ENCODE measurements at places on chromosomes 6 and 20. TPM values are rescaled to one million over a fixed set of nuclear protein-coding genes. Genes with fewer than 3 reads are reported as not detected.

- no peak overlapping the region for H3K27ac ChIP-seq
- no peak overlapping the region for H3K4me3 ChIP-seq
- H3K36me3 ChIP-seq, result peaks cover 9% of the 10 kb centered on the region
- peaks cover 26% of the 10 kb centered on the region for H3K27me3 ChIP-seq
Observed at GRCh38 chr20:60200305-60200918, 242.2 kb downstream of the CDH26 start.

DNA sequence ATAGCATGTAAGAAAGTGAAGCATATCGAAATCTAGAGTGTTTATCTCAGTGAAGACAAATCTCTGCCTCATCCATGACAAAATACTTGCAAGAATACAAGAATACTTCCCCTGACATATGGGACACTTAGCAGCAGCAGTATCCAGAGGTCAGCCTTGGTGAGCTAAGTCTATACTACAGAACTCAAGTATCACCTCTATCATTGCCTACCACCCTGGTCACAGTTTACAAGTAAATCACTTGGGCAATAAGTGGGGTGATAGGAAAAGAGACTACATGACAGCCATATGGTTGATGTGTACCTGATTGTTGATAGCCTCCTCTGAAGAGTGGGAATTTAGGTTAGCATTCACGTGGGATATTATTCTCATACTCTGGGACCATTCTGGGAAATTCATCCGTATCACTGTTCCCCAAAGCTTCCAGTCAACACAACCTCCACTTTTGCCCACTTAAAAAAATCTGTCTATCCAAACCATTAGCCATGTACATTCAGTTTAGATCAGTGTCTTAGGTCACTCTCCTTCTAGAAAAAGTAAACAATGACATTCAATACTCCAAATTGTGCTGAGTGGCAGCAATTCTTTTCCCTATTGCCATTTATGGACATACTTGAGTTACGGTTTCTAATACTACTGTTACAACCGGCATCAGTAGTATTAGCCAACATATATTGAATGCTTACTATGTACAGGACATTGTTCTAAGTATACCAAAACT lies 118.2 kb upstream of the PRSS16 start:
- peaks cover 21% of the 10 kb centered on the region for H3K4me1 ChIP-seq
- no peaks in the 10 kb centered on the region for H3K27me3 ChIP-seq
- no peak overlapping the region for H3K4me3 ChIP-seq
- H3K27ac ChIP-seq, result peak overlapping the region; percentile 2
- peaks cover 2% of the 10 kb centered on the region for H3K36me3 ChIP-seq
- DNase-seq, result no peak

DNA sequence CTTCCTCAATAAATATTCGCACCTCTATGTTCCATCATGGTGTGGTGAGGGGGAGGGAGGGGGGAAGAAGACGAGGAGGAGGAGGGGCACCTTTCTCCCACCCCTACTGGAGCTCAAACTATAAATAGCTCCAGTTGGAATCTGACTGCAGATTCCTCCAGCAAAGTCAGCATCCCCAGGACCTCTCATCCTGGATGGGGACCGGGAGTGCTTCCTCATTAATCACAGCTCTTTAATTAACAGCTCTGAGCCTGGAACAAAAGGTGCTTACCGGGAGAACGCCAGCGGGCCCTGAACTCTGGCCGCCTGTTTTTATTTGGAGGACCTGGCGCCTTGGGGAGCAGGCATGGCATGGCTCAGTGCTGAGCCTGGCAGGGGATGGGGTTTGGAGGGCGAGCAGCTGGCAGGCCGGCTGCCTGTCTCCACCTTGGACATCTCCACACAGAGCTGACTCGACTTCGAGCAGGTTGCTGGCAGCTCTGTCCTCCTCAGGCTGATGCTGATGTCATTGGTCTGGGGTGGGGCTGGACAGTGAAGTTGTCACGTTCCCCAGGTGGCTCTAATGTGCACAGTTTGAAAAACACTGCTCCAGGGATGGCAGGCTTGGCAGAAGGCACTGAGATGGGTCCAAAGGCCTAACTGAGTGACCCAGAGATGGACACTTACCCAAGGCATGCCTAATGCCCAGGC lies 180.4 kb downstream of the DHX35 start:
- no peak overlapping the region for H3K4me3 ChIP-seq
- H3K36me3 ChIP-seq, result no peaks in the 10 kb centered on the region
- peaks cover 11% of the 10 kb centered on the region for H3K27me3 ChIP-seq
- no peak for DNase-seq

The SASH1 gene
- total RNA-seq, result 54.2 TPM

The FOXF2 gene
- not detected for total RNA-seq

The TMEM170B gene
- 5.1 TPM for total RNA-seq

The PLCB4 gene
- 13.3 TPM for total RNA-seq

The ABCF1 gene
- total RNA-seq, result 51.9 TPM

DNA sequence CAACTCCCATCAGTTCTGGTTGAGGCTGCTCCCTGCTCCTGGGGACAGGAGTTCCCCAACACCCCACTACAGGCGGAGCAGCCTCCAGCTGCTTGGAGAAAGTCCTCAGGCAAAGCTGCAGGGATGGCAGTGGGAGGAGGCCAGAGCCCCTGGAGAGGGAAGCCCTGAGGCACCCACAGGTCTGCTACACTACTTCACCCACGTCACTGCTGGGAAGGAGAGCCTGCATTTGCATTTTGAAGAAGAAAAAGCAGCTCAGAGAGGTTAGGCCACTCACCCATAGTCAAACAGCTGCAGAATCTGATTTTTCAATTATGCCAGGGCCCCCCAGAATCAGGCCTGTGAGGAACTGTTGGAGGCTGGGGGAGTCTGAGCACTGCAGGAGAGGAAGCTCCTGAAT lies 17.2 kb downstream of the BFSP1 start:
- DNase-seq, result no peak
- H3K4me1 ChIP-seq, result no peaks in the 10 kb centered on the region
- no peaks in the 10 kb centered on the region for H3K27me3 ChIP-seq

The TP53TG5 gene
- total RNA-seq, result not detected

The GPLD1 gene
- 4.4 TPM for total RNA-seq

DNA sequence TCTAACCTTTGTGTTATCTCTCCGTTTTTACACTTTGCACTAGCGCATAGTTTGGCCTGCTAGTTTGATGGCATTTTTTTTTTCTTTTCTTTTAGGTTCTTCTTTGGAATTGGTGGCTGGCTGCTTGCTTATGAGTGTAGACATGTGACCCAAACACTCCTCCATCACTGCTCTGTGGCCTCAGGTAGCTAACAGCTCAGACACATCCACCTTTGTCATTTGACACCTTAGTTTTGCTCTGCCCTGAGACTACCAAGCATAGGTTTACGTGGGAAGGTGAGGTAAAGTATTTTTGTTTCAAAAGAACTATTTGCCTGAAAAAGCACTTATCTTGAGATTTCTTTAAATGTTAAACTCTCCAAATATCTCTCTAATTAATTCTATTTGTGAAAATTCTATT lies 368.4 kb upstream of the MAP3K7 start:
- no peak overlapping the region for H3K4me3 ChIP-seq
- no peaks in the 10 kb centered on the region for H3K36me3 ChIP-seq
- no peaks in the 10 kb centered on the region for H3K4me1 ChIP-seq
- no peak for DNase-seq

The IL17F gene
- not detected for total RNA-seq

DNA sequence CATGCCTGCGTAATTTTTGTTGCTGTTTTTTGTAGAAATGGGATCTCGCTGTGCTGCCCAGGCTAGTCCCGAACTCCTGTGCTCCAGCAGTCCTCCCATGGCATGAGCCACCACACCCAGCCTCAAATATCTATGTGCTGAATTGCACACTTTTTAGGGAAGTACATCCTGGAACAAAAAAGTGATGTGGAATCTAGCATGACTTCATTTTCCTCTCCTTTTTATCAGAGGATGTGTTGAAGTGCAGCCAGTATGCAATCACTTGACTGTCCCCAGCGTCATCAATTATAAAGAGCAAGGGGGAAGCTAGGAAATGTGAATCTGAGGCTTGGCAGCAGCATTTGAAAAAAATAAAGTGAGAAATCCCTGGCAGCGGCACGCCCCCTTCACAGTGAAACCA lies 6.4 kb upstream of the EXOC2 start:
- no peaks in the 10 kb centered on the region for H3K27me3 ChIP-seq
- no peaks in the 10 kb centered on the region for H3K36me3 ChIP-seq
- no peak for DNase-seq
- peaks cover 8% of the 10 kb centered on the region for H3K4me1 ChIP-seq

DNA sequence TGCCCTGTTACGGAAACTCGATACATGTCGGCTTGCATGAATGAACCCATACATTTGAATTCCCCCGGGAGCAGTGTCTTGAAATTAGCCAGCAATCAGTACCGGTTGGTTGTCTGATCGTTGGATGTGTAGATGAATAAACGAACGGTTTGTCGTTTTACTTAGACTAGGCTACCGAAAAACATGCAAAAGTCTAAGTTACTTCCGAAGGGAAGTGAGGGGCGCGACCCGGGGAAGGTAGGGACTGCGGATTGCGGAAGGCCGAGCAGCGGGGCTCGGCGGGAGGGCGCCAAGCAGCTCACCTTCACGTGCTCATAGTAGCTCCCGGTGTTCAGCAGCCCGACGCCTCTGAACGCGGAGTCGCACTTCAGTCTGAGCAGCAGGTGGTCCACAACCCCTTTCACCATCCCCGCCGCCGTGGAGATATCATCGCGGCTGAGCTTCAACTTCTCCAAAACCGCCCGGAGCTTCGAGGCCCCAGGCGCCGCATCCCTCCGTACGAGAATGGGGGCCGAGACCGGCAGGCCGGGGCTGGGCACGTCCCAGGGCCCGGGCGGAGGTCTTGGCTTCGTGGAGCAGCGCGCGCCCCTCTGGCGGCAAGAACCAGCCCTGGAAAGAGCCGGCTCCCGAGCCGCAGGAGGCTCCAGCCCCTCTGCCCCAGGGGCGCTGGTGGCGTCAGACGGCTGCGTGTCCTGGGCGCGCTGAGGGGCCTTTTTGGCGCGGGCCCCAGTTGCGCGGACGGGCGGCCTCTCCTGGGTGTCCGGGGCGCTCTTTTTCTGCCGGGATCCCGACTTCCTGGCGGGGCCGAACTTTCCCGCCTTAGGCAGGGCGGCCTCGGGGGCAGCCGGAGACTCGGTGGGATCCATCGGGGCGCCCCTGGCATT lies 632 bp downstream of the CGAS start:
- peak overlapping the region; percentile 69 for H3K4me3 ChIP-seq
- DNase-seq, result peak; percentile 87
- peaks cover 4% of the 10 kb centered on the region for H3K4me1 ChIP-seq
- no peak overlapping the region for H3K27ac ChIP-seq
- no peaks in the 10 kb centered on the region for H3K36me3 ChIP-seq

The GPR63 gene
- 1.1 TPM for total RNA-seq

DNA sequence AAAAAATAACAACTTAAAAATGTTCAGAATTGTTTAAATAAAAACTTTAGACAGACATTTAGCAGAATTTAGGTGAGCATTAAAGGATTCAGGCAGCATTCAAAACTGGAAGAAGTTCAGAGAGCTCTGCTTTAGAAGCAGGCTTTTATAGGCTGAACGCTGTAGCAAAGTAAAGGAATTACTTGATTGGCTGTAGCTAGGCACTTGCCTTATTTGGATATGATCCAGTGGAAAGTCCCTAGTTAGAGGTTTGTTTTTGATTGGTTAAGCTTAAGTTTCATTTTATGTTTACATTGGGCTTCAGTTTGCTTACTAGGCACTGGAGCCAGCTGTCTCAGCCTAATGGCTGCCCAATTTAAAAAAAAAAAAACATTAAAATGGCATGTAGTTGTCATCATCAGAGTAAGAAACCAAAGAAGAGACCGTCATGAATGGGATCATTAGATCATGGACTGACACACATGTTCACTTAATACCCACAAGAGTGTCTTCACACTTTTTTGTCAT lies 65.1 kb downstream of the CBFA2T2 start:
- H3K27me3 ChIP-seq, result no peaks in the 10 kb centered on the region
- no peak for DNase-seq
- H3K27ac ChIP-seq, result peak overlapping the region; percentile 92
- peaks cover 12% of the 10 kb centered on the region for H3K36me3 ChIP-seq
- peaks cover 31% of the 10 kb centered on the region for H3K4me1 ChIP-seq

DNA sequence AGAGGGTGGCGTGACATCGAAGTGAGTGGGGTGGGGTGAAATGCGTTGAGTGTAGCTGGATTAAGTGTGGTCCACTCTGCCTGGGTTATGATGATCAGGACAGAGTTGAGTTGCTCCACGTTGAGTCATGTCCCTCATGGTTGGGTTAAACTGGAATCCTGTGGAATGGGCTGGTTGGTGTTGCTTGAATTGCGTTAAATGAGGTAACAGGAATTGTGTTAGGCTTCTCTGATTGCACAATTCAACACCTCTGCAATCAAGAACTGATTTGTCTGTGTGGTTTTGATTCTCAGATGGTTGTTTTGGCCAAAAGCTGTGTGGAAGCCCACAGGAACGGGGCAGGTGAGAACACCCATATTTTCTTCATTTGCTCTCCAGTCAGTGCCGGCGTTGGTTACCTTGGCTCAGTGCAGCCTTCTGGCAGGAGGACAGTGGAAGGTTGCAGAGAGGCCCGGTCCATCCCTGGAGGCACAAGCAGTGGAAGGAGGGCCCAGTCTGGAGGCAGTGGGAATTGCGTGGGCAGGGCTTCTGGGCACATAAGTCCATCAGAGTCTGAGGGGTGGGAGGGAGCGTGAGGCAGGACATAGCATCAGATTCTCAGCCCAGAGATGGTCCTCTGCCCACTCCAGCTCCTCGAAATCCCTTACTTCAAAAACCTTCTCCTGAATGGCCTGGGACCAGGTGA lies 11.6 kb downstream of the NOTCH4 start:
- no peak for DNase-seq
- no peaks in the 10 kb centered on the region for H3K4me1 ChIP-seq
- H3K27ac ChIP-seq, result no peak overlapping the region
- no peaks in the 10 kb centered on the region for H3K36me3 ChIP-seq
- H3K27me3 ChIP-seq, result peaks cover 19% of the 10 kb centered on the region

All from chondrocyte (in vitro differentiated cells).